Activated T-helper 17 cell treated with anti-CD3 and anti-CD28 coated beads, Interleukin-2, amount 50 U/mL, for 72 hours (primary cell): ENCODE measurements at places on chromosomes 3 and 15.
A peak's percentile ranks its signal among the peaks of the same experiment; 100 is the strongest.

DNA sequence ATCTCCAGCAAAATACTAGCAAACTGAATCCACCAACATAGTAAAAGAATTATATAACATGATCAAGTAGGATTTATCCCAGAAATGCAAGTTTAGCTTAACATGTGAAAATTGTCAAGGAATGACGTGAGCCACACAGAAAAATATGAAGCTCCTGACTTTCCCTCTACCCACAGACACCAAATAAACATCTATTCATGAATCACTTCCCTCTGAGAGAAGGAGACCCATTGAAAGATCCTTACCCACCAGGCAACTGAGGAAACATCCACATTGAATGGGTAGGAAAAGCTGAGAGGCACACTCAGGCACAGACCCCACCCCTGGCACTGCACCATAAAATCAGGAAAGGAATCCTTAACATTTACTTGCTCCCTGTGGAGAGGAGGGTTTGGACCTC is 102.2 kb upstream of the MANF start:
- peaks cover 5% of the 10 kb centered on the region for H3K27me3 ChIP-seq
- no peak overlapping the region for H3K4me3 ChIP-seq
- no peak for ATAC-seq

GRCh38 chr15:62958528-62959363 is 83.8 kb upstream of the TPM1 start:
- H3K4me3 ChIP-seq, result no peak overlapping the region
- ATAC-seq, result no peak
- no peaks in the 10 kb centered on the region for H3K36me3 ChIP-seq
- H3K27me3 ChIP-seq, result peaks cover 12% of the 10 kb centered on the region
- no peak overlapping the region for H3K27ac ChIP-seq

- no peak overlapping the region for H3K4me3 ChIP-seq
- no peaks in the 10 kb centered on the region for H3K27me3 ChIP-seq
- no peaks in the 10 kb centered on the region for H3K36me3 ChIP-seq
- no peaks in the 10 kb centered on the region for H3K4me1 ChIP-seq
- no peak for ATAC-seq
These were observed 685.7 kb downstream of the MCTP2 start for GRCh38 chr15:94917068-94917467.

DNA sequence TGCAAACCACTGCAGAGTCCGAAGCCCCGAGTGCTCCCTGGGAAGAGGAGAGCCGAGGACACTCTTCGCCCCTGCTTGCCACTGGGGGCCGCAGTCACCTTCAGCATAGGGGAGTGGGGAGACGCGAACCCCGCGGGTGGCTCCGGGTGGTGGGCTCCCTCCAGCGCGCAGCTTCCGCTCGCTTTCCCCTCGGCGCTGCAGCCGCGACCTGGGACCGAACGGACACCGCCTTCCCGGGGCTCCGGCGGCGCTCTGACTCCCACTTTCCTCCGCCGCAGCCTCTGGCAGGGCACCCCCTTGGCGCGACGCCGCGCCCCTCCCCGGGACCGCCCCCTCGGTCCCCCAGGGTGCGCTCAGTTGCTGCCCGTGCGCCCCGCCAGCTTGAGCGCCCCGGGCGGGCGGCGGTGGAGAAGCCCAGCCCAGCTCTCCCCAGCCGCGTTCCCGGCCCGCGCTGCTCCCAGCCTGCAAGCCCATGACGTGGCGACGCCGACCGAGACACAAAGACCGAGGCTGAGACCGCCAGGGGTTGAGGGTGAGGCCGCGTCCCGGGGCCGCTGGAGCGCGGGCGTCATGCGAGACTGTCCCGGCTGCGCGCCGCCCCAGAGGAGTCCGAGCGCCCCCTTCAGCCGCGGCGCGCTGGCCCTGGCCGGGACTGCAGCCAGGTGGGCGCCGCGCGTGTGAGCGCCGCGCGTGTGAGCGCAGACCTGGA is at the start of gene MINAR1:
MINAR1 (plus strand) TSS at position 701 of the 709 bp plus-strand sequence. CDS start 23,812 bp downstream, outside the sequence.
- no peaks in the 10 kb centered on the region for H3K36me3 ChIP-seq
- peaks cover 54% of the 10 kb centered on the region for H3K27me3 ChIP-seq
- peak within 1 kb of the TSS; percentile 37 for H3K4me3 ChIP-seq
- ATAC-seq, result no peak

GRCh38 chr3:52240059-52240885 is 1.3 kb upstream of the TWF2 start:
- H3K27me3 ChIP-seq, result no peaks in the 10 kb centered on the region
- H3K36me3 ChIP-seq, result peaks cover 65% of the 10 kb centered on the region
